Gastroesophageal sphincter (tissue), 4 donors: ENCODE measurements at places on chromosomes 7 and 10. TPM values are rescaled to one million over a fixed set of nuclear protein-coding genes. Genes with fewer than 3 reads are reported as not detected.

The CPVL gene
- 4.8 TPM for total RNA-seq

The PIK3CG gene
- 1.4 TPM for total RNA-seq

The SPDYE5 gene
- total RNA-seq = not detected

The SORBS1 gene
- 1,913 TPM for total RNA-seq

The CHAT gene
- 1.6 TPM for total RNA-seq

The GSDME gene
- 7.5 TPM for total RNA-seq

The ZNF394 gene
- total RNA-seq = 44.5 TPM

The CRHR2 gene
- 0.15 TPM for total RNA-seq

The STAG3 gene
- total RNA-seq = not detected

The ANKRD26 gene
- 9.7 TPM for total RNA-seq

The ANKRD61 gene
- not detected for total RNA-seq

The FBXO24 gene
- 1.8 TPM for total RNA-seq

The CC2D2B gene
- 5.0 TPM for total RNA-seq

The FAM13C gene
- 79.9 TPM for total RNA-seq

The NKX6-2 gene
- total RNA-seq = not detected

The ADAM22 gene
- total RNA-seq = 2.0 TPM

The PEX1 gene
- total RNA-seq = 20.1 TPM

The SLC26A5 gene
- total RNA-seq = not detected

The AQP1 gene
- total RNA-seq = 439 TPM

The ACTR3C gene
- 8.2 TPM for total RNA-seq

The PLXDC2 gene
- 32.3 TPM for total RNA-seq

The BCL7B gene
- total RNA-seq = 104 TPM

The CUBN gene
- 0.37 TPM for total RNA-seq

The MEIG1 gene
- not detected for total RNA-seq

The CALHM3 gene
- total RNA-seq = not detected

The GLUD1 gene
- 155 TPM for total RNA-seq

The NDUFB2 gene
- 187 TPM for total RNA-seq

The GCK gene
- 0.31 TPM for total RNA-seq

The AP3M1 gene
- 29.4 TPM for total RNA-seq

The SKIDA1 gene
- total RNA-seq = 0.81 TPM

The UNCX gene
- not detected for total RNA-seq

The CTTNBP2 gene
- total RNA-seq = 6.1 TPM

The FAM237B gene
- total RNA-seq = not detected

The GDI2 gene
- total RNA-seq = 236 TPM

The SEMA3A gene
- 29.8 TPM for total RNA-seq
